Tibial nerve (tissue), 4 donors: ENCODE measurements at places on chromosomes 3 and 15. TPM values are rescaled to one million over a fixed set of nuclear protein-coding genes. Genes with fewer than 3 reads are reported as not detected.
A peak's percentile ranks its signal among the peaks of the same experiment; 100 is the strongest.

DNA sequence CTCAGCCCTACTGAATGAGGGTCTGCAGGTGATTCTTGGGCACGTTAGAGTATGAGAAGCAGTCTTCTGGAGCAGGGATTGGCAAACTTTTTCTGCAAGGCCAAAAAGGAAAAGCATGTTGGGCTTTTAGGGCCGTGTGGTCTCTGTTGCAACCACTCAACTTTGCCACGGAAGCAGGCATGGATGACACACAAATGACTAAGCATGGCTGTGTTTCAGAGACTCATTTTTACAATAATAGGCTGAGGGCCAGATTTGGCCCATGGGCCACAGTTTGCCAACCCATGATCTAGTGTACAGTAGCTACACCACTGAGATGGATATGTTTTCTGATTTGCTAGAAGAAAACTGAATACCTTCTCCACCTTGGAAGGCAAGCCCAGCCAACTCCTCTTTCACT lies 66.1 kb upstream of the PRICKLE2 start:
- peak overlapping the region; percentile 81 for H3K27ac ChIP-seq
- H3K4me3 ChIP-seq: no peak overlapping the region
- peak; percentile 52 for DNase-seq

DNA sequence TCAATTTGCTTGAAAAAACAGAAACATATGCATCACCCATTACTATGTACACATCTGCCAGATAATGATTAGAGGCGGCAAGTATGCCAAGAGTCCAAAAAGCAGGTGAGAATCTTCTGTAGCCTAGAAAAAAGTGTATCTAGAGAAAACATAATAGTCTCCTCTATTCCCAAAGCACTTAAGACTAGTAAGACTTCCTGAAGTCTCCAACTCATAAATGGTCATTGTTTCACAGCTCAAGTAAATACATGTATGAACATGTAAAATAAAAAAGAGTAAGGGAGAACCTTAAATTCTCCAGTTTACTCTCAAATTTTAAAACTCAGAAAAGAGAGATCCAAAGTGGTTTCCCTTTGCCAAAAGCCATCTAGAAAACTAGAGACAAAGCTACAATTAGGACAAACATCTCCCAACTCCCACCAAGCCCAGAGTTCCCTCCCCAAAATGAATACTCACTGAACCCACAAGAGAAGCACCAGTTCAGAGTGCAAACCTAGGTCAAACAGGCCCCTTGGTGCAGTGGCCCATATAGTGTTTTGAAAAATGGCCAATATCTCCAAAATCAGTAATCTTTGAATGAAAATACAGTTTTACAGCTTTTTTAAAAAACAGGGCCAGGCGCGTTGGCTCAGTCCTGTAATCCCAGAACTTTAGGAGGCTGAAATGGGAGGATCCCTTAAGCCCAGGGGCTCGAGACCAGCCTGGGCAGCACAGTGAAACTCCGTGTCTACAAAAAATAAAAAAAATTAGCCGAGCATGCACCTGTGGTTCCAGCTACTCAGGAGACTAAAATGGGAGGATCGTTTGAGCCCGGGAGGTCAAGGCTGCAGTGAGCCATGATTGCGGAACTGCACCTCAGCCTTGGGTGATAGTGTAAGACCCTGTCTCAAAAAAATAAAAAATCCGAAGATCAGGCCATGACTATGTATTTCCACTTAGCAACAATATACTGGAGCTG lies 11.0 kb upstream of the MAP4 start:
- no peaks in the 10 kb centered on the region for H3K36me3 ChIP-seq
- H3K4me3 ChIP-seq: no peak overlapping the region
- peaks cover 16% of the 10 kb centered on the region for H3K4me1 ChIP-seq
- no peaks in the 10 kb centered on the region for H3K27me3 ChIP-seq

GRCh38 chr3:4763604-4764247 lies 215.5 kb upstream of the BHLHE40 start:
- H3K4me1 ChIP-seq: no peaks in the 10 kb centered on the region
- H3K27ac ChIP-seq: no peak overlapping the region
- no peaks in the 10 kb centered on the region for H3K36me3 ChIP-seq
- H3K27me3 ChIP-seq: no peaks in the 10 kb centered on the region
- H3K4me3 ChIP-seq: no peak overlapping the region

Gene LTF
- 1.2 TPM for total RNA-seq

GRCh38 chr3:71930056-71930991 lies 145.4 kb upstream of the PROK2 start:
- no peaks in the 10 kb centered on the region for H3K27me3 ChIP-seq
- H3K36me3 ChIP-seq: no peaks in the 10 kb centered on the region
- no peak overlapping the region for H3K27ac ChIP-seq
- no peaks in the 10 kb centered on the region for H3K4me1 ChIP-seq
- no peak for DNase-seq
